A549 treated with AZD2906 at 1 μM for 4 hours (cell line): ENCODE measurements at places on chromosomes 3 and 15. TPM values are rescaled to one million over a fixed set of nuclear protein-coding genes. Genes with fewer than 3 reads are reported as not detected.

The STAB1 gene
- 0.07 to 0.18 TPM (median 0.16 TPM) in 5 replicates for total RNA-seq

The LNP1 gene
- 0.72 to 1.2 TPM (median 0.80 TPM) in 5 replicates for total RNA-seq

The NTRK3 gene
- total RNA-seq: 18.4 to 24.5 TPM (median 20.3 TPM) in 5 replicates

The NANOGP8 gene
- not detected in 5 replicates for total RNA-seq

The CNTN4 gene
- not detected in 5 replicates for total RNA-seq

The ELP6 gene
- total RNA-seq: 25.0 to 30.6 TPM (median 28.0 TPM) in 5 replicates

The PIK3CA gene
- total RNA-seq: 4.5 to 7.1 TPM (median 6.8 TPM) in 5 replicates

The HERC2 gene
- total RNA-seq: 41.1 to 48.4 TPM (median 45.7 TPM) in 5 replicates

The GXYLT2 gene
- total RNA-seq: 1.1 to 1.7 TPM (median 1.6 TPM) in 5 replicates

The TEX9 gene
- 3.5 to 4.9 TPM (median 4.3 TPM) in 5 replicates for total RNA-seq

The NPAP1 gene
- total RNA-seq: not detected in 5 replicates

The GUCA1C gene
- total RNA-seq: not detected in 5 replicates

The ZNF80 gene
- total RNA-seq: not detected in 5 replicates

The ARPIN gene
- total RNA-seq: 9.6 to 12.7 TPM (median 12.2 TPM) in 5 replicates

The ACP3 gene
- 0.03 to 0.11 TPM (median 0.05 TPM) in 3 of 5 replicates, not detected in the others for total RNA-seq

The HTR3E gene
- total RNA-seq: not detected in 5 replicates

The NEK4 gene
- 10.7 to 15.0 TPM (median 11.9 TPM) in 5 replicates for total RNA-seq

The RTP3 gene
- not detected in 5 replicates for total RNA-seq

The TMEM39A gene
- 21.2 to 24.4 TPM (median 23.8 TPM) in 5 replicates for total RNA-seq

The UBAP1L gene
- total RNA-seq: 0.53 to 0.97 TPM (median 0.84 TPM) in 5 replicates

The MUC13 gene
- 6.7 to 7.6 TPM (median 7.0 TPM) in 5 replicates for total RNA-seq

The COMMD4 gene
- 182 to 209 TPM (median 189 TPM) in 5 replicates for total RNA-seq

The SLC51A gene
- total RNA-seq: 0.11 TPM in 1 of 5 replicates, not detected in the others

The IGDCC3 gene
- total RNA-seq: 0.05 to 0.30 TPM (median 0.10 TPM) in 5 replicates

The FAM107A gene
- total RNA-seq: 0.26 to 0.51 TPM (median 0.41 TPM) in 5 replicates

The EBLN2 gene
- total RNA-seq: 0.31 to 0.60 TPM (median 0.35 TPM) in 5 replicates

The OSBPL10 gene
- total RNA-seq: 17.0 to 24.0 TPM (median 22.8 TPM) in 5 replicates

The LMAN1L gene
- total RNA-seq: 0.02 to 0.06 TPM in 2 of 5 replicates, not detected in the others

The NFKBIZ gene
- total RNA-seq: 7.9 to 8.8 TPM (median 8.5 TPM) in 5 replicates

The MEGF11 gene
- 0.27 to 0.71 TPM (median 0.45 TPM) in 5 replicates for total RNA-seq

The CKMT1A gene
- total RNA-seq: 2.6 to 3.5 TPM (median 3.3 TPM) in 5 replicates

The IRAK2 gene
- 10.5 to 14.4 TPM (median 12.8 TPM) in 5 replicates for total RNA-seq

The DPPA4 gene
- total RNA-seq: not detected in 5 replicates

The MUSTN1 gene
- 0.21 TPM in 1 of 5 replicates, not detected in the others for total RNA-seq

The FBXL2 gene
- total RNA-seq: 6.9 to 8.0 TPM (median 7.5 TPM) in 5 replicates
